Psoas muscle (tissue), 8 donors: ENCODE measurements at places on chromosomes 11 and 22. TPM values are rescaled to one million over a fixed set of nuclear protein-coding genes. Genes with fewer than 3 reads are reported as not detected.

DNA sequence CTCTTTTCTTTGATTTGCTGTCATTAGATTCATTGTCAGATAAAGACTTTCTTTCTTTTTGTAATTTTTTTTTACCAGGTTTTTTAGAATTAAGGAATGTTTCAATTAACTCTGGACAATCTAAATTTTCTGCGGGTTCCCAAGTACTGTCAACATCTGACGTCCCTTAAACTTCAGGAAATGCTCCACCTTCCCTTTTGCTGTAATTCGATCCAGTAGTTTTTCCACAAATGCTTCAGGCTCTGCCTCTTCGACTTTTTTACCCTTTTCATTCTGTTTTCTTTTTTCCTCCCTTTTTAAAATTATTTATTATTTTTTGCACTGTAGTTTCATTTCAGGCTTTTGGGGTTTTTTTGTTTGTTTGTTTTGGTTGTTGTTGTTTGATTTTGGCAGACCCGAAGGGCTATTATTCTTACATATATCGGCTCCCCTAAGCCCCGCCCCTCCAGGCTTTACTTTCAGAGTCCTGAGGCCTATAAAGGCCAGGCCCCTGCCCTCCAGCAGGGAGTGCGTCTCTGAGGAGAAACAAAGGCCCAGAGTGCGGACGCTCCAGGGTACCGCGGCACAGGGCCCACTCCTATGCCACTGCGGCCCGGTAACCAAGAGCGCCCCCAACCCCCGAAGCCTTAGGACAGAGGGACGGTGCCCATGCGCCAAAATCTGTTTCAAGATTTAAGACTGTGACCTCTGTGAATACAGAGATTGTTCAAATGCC is 116.4 kb downstream of the TYR start:
- no peak for DNase-seq

The PKP3 gene
- 0.25 TPM for total RNA-seq

The GAB4 gene
- not detected for total RNA-seq

The TSSK2 gene
- not detected for total RNA-seq

The ANO5 gene
- total RNA-seq: 52.1 TPM

The NLRP14 gene
- total RNA-seq: 0.06 TPM

The RNF215 gene
- total RNA-seq: 9.2 TPM

- DNase-seq: no peak
Observed at GRCh38 chr22:36397131-36398093, 9.6 kb upstream of the MYH9 start.

GRCh38 chr11:120079750-120080610 is 57.9 kb downstream of the TRIM29 start:
- no peak for DNase-seq
